ENCODE measurements at places on chromosomes 16 and 17. TPM values are rescaled to one million over a fixed set of nuclear protein-coding genes. Genes with fewer than 3 reads are reported as not detected.

Gene GRAP
- 0.07 TPM for total RNA-seq

Gene PRRT2
- total RNA-seq, result 0.94 TPM

Gene GRB7
- not detected for total RNA-seq

Gene SLC5A11
- not detected for total RNA-seq

Gene GALR2
- 0.96 TPM for total RNA-seq

Gene BOLA2
- total RNA-seq, result 27.0 TPM
